ENCODE measurements at places on chromosomes 2 and 18. TPM values are rescaled to one million over a fixed set of nuclear protein-coding genes. Genes with fewer than 3 reads are reported as not detected.

The CYBRD1 gene
- 313 TPM for total RNA-seq

The TRIM54 gene
- not detected for total RNA-seq

The ALPI gene
- total RNA-seq: not detected

The RAB6C gene
- not detected for total RNA-seq

The PMAIP1 gene
- 3.1 TPM for total RNA-seq

GRCh38 chr2:2843969-2844548 lies 513.0 kb upstream of the MYT1L start:
- no peak for DNase-seq

DNA sequence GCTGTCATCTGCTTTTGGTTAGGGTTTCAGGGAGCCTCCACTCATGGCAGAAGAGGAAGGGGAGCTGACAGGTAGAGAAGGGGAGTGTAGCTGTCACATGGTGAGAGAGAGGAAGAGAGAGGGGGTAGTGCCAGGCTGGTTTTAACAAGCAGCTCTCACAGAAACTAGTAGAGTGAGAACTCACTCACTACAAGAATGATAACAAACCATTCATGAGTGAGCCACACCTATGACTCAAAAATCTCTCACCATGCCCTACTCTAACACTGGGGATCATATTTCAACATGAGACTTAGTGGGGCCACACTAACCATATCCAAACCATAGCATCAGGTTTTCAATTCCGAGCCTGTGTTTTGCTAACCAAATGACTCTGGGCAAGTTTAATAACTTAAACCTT lies 274.9 kb upstream of the VWC2L start:
- no peak for DNase-seq

DNA sequence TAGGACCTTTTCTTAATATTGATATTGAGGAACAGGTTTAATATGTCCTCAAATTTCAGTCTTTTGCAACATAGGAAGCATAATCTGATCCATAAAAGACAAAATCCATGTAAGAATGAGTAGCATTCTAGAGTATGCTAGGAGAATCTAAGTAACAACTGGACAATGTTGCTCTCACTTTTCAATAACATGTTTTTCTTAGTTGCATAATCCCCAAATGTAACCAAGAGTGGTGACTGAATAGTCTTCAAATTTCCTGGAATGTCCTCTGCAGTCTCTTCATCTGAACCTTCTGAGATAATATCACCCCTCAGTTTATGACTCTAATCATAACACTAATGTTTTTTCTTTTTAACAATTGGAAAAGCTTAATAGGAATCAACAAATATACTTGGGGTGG lies 110.0 kb upstream of the ZEB2 start:
- no peak for DNase-seq

GRCh38 chr2:9967053-9967775 lies 15.7 kb downstream of the GRHL1 start:
- DNase-seq: no peak

- no peak for DNase-seq
These were observed 46.6 kb upstream of the ATP6V1B1 start for GRCh38 chr2:70888923-70889715.

DNA sequence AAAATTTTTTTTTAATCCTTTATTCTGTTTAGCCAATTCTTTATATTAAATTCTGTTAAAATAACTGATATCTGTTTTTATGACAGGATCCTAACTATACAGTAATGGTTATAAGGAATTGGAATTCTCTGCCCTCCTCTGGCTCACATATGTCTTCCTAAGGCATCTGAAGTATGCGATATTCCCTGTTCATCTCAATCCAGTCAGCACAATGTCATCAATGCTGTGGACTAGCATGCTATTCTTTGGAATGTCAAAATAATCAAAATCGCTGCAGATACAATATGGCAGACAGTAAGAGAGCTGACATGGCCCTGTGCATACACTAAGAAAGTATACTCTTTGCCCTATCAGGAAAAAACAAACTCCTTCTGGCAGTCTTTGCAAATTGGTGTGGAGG lies 107.6 kb downstream of the AP1S3 start:
- no peak for DNase-seq

DNA sequence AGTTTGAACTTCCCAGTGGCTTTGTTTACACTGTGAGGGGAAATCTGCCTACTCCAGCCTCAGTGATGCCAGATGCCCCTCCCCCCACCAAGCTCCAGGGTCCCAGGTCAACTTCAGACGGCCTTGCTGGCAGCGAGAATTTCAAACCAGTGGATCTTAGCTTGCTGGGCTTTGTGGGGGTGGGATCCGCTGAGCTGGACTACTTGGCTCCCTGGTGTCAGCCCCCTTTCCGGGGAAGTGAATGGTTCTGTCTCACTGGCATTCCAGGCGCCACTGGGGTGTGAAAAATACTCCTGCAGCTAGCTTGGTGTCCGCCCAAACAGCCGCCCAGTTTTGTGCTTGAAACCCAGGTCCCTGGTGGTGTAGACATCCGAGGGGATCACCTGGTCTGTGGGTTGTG lies 70.0 kb upstream of the NEUROD1 start:
- DNase-seq: no peak

GRCh38 chr2:197672371-197672893 lies 3.0 kb downstream of the RFTN2 start:
- no peak for DNase-seq

Measured in upper lobe of right lung (tissue), 1 donor.